Sigmoid colon (tissue), 7 donors: ENCODE measurements at places on chromosomes 12 and 14.

- DNase-seq, result no peak
Measured at GRCh38 chr12:29992366-29992765, 208.6 kb upstream of the TMTC1 start.

DNA sequence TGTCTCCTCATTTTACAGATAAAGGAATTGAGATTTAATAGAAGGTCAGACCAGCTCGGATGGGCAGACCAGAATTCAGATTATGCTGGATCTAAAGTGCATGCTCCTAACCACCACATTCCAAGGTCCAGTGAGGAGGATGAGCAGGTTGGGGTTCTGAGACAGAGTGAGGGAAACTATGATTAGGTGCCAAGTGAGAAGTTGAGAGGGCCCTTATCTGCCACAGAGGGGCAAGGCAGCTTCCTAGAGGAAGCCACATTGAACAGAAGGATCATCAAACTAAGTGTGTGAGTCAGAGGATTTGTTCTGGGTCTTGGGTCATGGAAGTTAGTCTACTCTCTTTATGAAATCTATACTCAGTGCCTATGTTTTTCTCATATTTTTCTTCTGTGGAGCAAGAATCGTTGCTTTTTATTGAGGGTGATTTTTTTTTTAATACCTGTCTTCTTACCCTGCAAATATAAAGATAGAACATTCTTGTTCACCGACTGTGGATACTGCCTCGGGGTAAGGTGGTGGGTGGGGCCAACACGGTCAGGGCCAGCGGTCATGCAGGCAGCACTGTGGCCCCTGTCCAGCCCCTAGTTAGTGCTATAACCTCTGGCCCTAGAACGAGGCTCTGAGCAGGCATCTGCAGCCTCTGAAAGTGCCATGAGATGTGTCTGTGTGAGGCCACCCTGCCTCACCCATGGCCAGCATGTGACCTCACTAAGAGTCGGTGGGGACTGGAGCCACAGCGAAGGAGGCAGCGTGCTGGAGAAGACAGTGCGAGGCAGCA is 55.6 kb upstream of the PTHLH start:
- no peak for DNase-seq

GRCh38 chr14:36768638-36769337 is 107.1 kb downstream of the PAX9 start:
- no peak for DNase-seq

DNA sequence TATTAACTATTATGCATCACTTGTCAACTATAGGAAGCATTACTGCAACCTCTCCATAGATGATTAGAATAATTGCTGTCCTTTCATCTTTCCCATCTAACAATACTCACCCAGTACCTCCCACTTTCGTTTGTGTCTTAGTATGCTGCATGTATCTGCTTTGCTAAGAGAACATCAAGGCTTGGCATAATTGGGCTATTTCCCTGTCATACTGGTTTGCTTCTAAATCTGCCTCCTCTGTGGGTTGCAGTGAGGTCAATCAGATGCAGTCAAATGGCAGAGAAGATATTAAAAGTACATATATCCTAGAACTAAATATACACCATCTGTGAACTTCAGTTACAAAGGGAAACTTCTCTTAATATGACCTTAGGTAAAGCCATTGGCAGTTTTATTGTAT is 710.8 kb downstream of the DIO2 start:
- no peak for DNase-seq

DNA sequence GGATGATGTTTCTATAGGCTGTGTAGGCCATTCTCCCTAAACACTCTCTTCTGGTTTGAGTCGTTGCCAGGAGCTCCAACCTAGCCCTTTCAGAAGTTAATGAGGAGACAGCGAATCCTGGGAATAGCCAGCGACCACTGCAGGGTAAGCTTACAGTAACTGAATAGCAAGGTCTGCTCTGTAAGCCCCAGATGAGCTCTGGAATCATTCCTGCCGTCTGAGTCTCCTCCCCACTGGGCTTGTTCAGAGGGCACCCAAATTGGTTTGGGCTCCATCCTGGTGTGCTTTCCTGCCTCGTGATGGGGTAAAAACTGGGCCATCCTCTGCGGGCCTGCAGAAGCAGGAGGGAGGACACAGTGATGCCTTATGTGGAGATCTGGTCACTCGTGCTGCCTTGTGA is 43.3 kb upstream of the EMP1 start:
- no peak for DNase-seq

DNA sequence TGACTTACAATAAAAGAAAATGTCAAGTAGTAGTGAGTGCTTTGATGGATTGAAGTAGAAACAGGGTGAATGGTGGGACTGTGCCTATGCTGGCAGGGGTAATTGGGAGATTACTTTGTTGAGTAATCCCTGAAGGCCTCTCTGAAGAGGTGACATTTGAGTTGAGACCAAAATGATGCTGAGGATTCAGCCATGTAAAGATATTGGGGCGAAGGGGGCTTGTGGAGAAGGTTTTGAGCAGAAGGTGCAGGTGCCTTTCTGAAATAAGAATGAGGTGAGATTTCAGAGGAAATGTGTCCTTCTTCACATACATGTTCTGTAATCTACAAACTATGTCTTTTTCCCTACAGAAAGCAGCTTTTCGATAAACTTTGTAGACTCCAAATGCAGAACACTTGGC is 8.0 kb downstream of the GNG2 start:
- no peak for DNase-seq
